ENCODE measurements at places on chromosomes 4 and X.
A peak's percentile ranks its signal among the peaks of the same experiment; 100 is the strongest.

DNA sequence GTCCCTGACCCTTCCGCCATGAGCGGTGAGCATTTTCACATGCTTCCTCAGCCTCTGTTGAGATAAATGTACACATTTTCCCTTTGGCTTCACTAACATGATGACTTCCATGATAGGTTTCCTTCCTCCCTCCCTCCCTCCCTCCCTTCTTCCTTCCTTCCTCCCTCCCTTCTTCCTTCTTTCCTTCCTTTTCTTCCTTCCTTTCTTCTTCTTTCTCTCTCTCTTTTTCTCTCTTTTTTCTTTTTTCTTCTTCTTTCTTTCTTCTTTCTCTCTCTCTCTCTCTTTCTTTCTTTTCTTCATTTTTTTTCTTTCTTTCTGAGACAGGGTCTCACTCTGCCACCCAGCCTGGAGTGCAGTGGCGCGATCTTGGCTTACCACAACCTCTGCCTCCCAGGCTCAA is 8.9 kb downstream of the HGFAC start:
- no peak for DNase-seq

DNA sequence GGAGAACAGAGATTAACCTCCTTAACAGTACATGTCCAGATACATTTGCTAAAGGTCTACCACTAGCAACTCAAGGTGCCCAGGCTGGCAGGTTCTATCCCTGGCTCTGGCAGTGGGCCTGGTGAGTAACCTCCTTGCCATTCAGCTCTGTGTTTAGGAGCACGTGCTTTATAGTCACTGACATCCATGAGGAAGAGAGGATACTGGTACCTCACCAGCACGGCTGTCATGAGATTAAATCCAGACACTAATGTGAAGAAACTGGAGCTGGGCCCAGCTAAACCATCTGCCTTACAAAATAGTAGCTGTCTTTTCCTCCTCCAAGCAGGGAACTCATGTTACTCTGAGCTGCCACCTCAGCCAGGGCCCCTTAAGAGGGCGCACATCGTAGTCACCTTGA is 45.3 kb downstream of the GPRASP3 start:
- no peak for DNase-seq

GRCh38 chr4:8472158-8472688 is 31.6 kb downstream of the TRMT44 start:
- no peak for DNase-seq

- DNase-seq: no peak
Measured at GRCh38 chrX:34140816-34141215, 8.7 kb upstream of the FAM47A start.

- DNase-seq: no peak
Measured at GRCh38 chr4:84279678-84280077, 219.4 kb downstream of the NKX6-1 start.

DNA sequence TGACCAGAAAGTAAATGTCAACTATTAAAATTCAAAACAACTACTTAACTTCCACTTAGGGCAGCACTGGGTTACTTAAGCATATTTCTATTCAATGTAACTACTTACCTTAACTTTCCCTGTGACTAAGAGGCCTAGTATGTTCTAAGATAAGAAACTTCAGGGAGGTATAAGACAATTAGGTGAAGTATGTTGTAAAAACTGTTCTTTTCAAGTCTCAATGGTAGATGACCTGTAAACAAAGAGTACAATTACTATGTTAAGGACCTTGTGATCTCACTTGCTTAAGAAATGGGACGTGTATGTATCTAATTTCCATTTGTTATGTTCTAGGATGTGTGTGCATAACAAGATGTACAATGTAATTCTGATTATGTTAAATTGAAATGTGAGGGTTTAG is 960.5 kb downstream of the CCSER1 start:
- no peak for DNase-seq

DNA sequence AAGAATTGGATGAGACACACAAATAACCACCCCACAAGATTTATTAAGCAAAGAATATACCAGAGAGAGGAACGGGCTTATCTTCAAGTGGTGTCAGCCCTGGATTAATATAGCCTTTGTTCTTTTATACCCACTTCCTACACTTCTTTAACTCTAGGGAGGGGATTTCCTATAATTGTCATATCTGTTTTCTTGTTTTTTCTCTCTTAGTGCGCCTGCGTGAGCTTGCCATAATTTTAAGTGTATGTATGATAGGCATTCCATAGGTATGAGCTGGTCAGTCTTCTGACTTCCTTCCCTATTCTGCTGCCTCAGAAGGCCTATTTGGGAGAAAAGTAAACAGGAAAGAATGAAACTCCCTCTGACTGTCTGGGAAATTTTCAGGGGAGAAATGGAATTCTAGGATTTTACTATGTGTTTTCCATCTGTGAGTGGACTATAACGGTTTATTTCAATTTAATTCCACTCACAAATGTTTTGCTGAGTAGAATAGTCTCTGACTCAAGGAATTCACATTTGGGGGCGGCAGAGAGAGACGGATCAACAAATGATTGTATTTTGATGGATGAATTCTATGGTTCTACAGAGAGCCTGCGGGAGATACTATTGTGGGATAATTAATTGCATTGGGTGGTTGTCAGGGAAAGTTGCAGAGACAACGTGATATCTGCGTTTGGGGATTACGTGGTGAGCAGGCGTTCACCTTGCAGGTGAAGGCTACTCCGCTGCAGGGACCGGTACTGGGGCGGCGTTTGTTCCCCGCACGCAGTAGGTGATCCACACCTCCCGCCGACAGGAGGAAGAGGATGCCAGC is 626 bp upstream of the CEP135 start:
- no peak for DNase-seq

DNA sequence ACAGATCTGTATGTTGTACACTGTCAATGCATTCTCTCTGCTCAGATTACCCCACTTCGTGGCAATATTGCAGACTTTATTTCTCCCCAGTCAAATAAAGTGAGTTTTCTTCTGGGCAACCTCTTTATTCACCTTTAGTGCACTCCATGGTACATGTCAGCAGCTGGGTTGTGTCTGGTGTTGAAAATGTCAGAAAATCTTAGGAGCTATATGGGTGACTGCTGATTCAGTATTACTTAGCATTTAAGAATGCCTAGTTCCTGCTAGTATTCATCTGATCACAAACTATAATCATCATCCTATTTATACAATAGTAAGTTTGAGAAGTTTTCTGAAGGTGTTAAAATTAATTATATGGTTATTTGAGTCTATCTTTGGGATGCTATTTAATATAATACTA is 112.5 kb downstream of the CFAP299 start:
- no peak for DNase-seq

DNA sequence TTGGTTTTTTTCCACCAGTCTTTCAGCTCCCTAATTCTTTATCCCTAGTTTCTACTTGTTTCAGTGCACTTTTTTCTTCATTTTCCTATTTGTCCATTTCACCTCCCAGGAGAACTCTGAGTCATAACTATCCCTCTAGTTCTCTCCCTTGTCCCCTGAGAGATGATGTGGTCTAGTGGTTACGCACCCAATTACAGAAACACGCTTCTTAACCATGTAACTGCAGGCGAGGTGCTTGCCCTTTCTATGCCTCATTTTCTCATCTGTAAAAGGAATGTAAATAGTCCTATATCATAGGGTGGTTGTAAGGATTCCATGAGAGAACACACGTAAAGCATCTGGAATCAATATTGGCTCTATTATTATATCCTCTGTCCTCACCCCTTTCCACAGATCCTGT is 8.8 kb upstream of the GRPR start:
- DNase-seq: no peak

GRCh38 chrX:331825-332495 is 13.4 kb upstream of the GTPBP6 start:
- DNase-seq: no peak

DNA sequence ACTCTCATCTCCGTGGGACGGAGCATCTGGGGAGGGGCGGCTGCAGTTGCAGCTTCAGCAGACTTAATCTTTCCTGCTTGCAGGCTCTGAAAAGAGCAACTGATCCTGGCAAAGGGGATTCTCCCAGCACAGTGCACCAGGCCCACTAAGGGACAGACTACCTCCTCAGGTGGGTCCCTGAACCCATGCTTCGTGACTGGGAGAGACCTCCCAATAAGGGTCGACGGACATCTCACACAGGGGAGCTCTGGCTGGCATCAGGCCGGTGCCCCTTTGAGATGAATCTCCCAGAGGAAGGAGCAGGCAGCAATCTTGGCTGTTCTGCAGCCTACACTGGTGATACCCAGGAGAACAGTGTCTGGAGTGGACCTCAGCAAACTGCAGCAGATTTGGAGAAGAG is 303.3 kb upstream of the FGF16 start:
- no peak for DNase-seq

- no peak for DNase-seq
Measured at GRCh38 chr4:5206016-5206790, 154.9 kb downstream of the STK32B start.

DNA sequence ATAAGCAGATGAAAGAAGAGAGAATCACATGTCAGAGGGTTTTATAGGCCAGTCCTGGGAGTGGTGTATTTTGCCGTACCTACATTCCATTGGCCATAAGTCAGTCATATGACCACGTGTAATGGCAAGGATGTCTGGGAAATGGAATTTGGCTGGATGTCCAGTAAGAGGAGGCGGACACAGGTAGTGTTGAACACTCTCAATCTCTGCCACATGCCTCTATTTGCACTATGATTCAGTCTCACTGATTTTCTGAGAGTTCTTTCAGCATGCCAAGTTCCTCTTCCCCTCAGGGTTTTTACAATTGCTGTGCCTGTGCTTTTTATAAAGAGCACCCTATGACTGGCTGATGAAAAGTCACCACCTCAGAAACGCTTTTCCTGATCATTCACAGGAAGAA is 164.2 kb upstream of the GPR101 start:
- DNase-seq: no peak

DNA sequence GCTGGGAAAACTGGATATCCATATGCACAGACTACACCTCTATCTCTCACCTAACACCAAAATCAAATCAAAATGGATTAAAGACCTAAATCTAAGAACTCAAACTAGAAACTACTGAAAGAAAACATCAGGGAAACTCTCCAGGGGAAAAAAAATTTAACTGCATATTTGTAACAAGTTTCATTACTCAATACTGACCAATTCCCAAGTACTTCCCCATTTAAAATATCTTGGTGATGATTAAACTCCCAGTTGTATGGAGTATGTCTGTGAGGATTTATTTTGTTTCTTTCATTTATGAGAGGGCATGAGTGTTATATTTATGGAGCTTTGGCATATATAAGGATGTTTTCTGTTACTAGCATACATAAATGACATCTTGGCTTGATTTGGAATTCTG is 112.3 kb upstream of the IL15 start:
- no peak for DNase-seq

GRCh38 chr4:88442689-88443191 is 14.2 kb upstream of the HERC5 start:
- DNase-seq: no peak

DNA sequence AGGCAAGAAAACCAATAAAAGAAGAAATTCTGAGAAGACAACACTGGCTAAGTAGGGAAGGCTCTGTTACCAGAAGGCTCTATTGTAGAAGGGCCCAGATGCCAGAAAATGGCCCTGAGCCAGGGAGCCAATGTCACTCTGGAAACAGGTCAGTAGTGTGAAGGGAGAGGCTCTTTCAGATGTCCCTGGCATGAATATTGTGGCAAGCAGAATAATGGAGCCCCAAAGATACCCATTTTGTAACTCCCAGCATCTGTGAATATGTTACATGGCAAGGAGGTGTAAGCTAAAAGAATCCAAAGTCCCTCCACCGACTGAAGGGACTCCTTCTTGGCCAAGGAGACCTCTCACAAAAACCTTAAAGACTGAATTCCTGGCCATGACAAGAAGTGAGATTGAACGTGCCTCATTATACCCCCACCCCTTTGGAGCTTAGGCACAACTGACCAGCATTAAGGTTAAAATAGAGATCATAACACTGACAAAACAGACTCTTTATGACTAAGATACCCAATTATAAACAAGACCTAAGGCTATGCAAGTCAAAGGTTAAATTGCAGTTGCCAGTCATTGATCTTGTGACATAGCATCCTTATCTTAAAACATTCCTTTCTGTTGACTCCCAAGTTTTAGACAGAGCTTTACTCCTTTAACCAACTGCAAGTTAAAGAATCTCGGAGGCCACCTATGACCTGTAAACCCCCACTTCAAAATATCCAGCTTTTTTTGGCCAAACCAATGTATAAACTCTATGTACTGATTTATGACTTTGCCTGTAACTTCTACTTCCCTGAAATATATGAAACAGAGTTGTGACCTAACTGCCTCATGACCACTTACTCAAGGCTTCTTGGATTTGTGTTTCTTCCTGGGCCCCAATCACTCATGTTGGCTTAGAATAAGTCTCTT is 42.2 kb upstream of the SMIM10 start:
- DNase-seq: no peak

DNA sequence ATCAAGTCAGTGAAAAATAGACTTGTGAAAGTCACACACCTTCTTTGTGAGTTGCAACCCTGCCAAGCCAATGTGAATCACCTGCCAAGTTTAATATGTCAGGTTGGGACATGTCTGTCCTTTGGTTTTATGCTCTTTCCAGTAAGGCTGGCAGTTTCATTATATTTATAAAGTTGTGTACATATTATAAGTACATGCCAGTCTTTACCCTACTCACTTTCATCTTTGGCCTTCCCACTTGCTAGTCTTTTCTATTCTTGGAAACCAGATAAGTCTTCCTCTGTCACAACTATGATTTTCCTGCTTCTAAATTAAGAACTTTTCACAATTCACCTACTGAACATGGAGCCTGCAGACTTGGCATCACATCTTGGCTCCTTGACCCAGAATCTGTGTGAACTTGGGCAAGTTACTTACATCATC is 680.7 kb upstream of the BOD1L1 start:
- no peak for DNase-seq

DNA sequence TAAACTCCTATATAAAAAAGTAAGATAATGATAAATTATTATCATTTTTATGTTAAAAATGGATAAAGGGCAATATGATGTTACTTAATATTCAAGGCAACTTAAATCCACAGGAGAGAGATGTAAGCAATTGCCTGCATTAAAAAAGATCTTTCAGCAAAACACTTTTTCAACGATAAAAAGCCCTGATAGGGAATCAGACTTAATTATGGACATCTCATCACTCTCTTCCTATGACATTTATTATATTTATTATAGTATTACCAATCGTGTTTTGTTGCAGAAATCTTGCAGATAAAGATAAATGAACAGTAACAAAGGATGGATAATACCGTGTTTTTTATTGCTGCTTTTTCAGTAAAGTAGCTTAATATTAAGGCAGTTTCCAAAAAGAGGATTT is 178.5 kb downstream of the SH2D1A start:
- DNase-seq: no peak

DNA sequence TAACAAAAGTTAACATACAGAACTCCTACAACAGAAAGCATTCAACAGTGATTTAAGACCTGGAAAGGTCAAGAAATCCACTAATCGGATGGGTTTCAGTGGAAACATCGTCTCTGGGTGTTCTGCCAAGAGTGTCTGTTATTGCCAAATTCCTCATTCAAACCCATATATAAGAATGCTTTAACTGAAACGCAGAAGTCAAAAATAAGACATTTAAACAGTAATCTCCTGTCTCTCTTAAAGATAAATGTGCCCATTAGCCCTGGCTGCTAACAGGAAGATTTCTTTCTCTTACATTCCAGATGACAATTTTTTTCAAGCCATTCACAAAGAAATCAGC is 31.5 kb downstream of the DCTD start:
- no peak for DNase-seq

- DNase-seq: peak; percentile 2
Measured at GRCh38 chrX:15242899-15243555, 26.9 kb downstream of the ASB9 start.
